Prostate gland (tissue), 2 donors: ENCODE measurements at places on chromosomes 5 and 9. TPM values are rescaled to one million over a fixed set of nuclear protein-coding genes. Genes with fewer than 3 reads are reported as not detected.

The EPB41L4A gene
- total RNA-seq = 23.0 TPM

The PCDHGA3 gene
- 1.3 TPM for total RNA-seq

The IL33 gene
- total RNA-seq = 13.8 TPM

- H3K4me1 ChIP-seq = no peaks in the 10 kb centered on the region
- DNase-seq = no peak
- H3K36me3 ChIP-seq = no peaks in the 10 kb centered on the region
- H3K27ac ChIP-seq = no peak overlapping the region
- H3K27me3 ChIP-seq = peaks cover 37% of the 10 kb centered on the region
- H3K4me3 ChIP-seq = no peak overlapping the region
These were observed 6.1 kb downstream of the PRDM6 start for GRCh38 chr5:123094919-123095797.

GRCh38 chr5:30069441-30070263, 1123.8 kb upstream of the CDH6 start:
- no peak overlapping the region for H3K27ac ChIP-seq
- no peak overlapping the region for H3K4me3 ChIP-seq
- no peaks in the 10 kb centered on the region for H3K4me1 ChIP-seq
- DNase-seq = no peak
- no peaks in the 10 kb centered on the region for H3K27me3 ChIP-seq

DNA sequence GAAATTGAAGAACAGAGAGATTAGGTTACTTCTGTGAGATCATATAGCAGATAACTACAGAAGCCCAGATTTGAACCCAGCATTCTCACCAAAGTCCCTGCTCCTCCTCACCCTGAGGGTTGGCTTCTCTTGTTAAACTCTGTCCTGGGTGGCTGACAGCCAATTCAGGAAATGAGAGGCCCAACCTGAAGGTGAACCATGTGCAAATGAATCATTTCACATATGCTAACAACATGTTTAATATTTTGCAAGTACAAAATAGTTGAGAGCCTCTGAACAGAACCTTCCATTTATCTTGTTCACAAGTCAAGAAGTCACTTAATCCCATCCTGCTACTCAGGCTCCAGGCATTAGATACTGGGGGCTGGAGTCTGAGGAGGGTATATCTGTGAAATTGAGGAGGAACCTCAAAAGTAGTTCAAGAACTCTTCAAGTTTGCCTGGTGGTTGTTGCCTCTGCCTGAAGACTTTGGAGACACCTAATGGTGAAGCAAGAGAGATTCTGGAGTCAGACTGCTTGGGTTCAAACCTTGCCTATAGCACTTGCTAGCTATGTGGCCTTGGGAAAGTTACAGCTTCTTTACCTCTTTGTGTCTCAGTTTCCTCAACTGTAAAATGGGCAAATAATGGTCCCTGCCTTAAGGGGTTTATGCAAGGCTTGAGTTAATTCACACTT, 564.0 kb downstream of the PSAT1 start:
- no peak for DNase-seq
- H3K27ac ChIP-seq = no peak overlapping the region
- no peaks in the 10 kb centered on the region for H3K4me1 ChIP-seq
- no peaks in the 10 kb centered on the region for H3K27me3 ChIP-seq
- H3K4me3 ChIP-seq = no peak overlapping the region

DNA sequence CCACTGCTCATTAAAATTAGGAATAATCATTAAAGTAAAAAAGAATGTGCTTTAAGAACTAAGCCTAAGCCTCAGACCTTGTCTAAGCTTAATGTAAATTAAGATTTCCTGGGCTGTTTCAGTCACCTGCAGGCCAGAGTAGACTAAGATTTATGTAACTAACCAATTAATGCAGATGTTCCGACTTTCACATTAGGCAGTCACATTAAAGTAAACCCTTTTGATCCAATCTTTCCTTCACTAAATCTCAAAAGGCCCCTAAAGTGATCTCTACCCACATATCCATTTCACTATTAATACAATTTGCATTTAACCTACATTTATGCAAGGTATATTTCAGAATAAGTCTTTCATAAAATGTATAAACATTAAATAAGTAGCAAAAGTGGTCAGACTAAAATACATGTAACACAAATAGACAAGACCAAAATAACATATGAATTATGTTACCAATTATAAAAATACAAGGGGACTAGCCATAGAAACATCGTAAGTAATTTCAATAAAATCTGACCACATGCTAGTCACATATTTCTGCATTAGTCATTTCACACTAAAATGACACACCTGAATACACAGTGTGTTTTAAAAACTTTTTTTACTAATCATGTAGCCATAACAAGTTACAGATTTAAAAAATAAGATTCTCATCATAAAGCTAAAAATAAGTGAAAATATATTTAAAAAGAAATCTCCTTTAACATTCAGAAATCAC, 7.7 kb downstream of the NR3C1 start:
- H3K4me3 ChIP-seq = no peak overlapping the region
- H3K36me3 ChIP-seq = no peaks in the 10 kb centered on the region
- DNase-seq = no peak
- H3K4me1 ChIP-seq = peaks cover 3% of the 10 kb centered on the region
- no peaks in the 10 kb centered on the region for H3K27me3 ChIP-seq
